ENCODE measurements at places on chromosomes 3 and 15.
A peak's percentile ranks its signal among the peaks of the same experiment; 100 is the strongest.

- peak; percentile 56 for DNase-seq
Measured at GRCh38 chr3:27677565-27677964, 44.6 kb downstream of the EOMES start.

- no peak for DNase-seq
Measured at GRCh38 chr3:183218826-183219225, 34.2 kb upstream of the B3GNT5 start.

DNA sequence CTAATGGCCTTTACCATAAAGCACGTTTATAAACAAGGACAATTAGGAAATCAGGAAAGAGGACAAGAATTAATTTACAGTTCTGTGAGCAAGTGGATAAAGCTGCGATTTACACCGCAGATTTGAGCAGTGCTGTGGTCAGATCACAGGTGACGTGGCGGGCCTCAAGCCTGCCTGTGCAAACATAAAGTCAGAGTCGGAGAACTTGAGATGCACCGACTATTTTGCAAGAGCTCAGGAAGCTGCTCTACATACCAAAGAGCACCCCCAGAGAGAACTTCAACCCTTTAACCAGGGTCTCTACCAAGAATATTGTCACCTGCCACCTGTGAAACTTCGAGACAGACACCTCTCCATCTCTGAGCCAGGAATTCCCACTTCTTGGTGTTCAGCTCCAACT lies 35.7 kb downstream of the MECOM start:
- DNase-seq: no peak

DNA sequence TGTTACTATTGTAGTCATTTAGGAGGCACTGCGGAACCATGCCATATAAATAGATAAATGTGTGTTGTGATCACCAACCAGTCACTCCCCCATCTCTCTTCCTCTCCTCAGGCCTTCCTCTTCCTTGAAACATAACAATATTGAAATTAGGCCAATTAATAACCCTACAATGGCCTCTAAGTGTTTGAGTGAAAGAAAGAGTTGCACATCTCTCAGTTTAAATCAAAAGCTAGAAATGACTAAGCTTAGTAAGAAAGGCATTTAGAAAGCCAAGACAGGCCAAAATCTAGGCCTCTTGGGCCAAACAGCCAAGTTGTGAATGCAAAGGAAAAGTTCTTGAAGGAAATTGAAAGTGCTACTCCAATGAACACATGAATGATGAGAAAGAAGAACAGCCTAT lies 8.1 kb upstream of the DNASE1L3 start:
- DNase-seq: no peak

GRCh38 chr3:154884952-154885351 lies 195.2 kb upstream of the MME start:
- DNase-seq: no peak

GRCh38 chr3:46017720-46018119 lies 9.6 kb downstream of the XCR1 start:
- DNase-seq: no peak

DNA sequence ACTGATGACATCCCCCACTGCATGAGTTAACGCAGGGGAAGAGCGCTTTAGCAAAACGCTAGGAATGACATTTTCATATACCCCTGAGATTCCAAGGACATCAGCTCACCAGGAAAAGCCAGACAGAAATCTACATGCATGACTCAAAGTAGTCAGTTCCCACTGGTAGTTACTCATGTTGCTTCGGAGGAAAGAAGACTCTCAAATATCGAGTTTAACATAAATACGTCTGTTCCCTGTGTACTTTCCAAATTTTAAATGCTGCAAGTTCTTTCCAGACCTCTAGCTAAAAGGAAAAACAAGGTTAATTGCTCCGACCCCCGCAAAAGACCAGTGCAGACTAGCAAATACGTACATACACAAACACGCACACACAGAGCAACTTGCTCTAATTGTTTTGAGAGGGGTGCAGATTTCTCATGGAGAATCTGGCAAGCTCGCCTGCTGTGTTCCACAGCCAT lies 115.4 kb upstream of the PRICKLE2 start:
- DNase-seq: no peak

DNA sequence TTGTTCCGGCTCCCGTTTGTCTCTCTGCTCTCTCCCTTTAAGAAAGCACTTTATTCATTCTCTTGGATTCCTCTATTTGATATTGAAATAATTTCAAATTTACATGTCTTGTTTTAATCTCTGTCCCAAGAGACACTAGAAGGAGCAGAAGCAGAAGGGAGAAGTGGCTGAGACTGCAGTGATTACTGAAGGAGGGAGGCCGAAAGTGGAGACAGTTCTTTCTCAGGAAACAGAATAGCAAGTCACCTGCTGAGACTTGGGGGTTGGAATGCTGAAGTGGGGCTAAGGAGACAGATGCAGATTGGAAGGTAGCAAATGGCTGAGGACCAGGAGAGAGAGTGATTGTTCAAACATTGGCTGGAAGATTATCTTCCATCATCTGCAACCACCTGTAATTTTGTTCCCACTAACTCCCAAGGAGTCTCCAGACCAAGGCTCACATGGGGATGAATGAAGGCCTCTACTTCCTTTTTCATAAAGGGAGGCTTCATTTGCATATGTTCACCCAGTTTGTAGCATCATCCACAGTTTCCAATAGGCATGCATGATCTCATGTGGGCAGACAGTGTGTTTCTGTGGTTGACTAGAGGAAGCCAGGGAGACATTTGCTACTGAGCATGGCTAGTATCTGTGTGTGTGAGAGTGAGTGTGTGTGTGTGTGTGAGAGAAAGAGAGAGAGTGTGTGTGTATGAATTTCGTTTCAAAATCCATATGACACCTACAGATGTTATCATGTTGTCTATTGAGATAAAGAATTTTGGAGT lies 24.0 kb downstream of the LTF start:
- DNase-seq: no peak

DNA sequence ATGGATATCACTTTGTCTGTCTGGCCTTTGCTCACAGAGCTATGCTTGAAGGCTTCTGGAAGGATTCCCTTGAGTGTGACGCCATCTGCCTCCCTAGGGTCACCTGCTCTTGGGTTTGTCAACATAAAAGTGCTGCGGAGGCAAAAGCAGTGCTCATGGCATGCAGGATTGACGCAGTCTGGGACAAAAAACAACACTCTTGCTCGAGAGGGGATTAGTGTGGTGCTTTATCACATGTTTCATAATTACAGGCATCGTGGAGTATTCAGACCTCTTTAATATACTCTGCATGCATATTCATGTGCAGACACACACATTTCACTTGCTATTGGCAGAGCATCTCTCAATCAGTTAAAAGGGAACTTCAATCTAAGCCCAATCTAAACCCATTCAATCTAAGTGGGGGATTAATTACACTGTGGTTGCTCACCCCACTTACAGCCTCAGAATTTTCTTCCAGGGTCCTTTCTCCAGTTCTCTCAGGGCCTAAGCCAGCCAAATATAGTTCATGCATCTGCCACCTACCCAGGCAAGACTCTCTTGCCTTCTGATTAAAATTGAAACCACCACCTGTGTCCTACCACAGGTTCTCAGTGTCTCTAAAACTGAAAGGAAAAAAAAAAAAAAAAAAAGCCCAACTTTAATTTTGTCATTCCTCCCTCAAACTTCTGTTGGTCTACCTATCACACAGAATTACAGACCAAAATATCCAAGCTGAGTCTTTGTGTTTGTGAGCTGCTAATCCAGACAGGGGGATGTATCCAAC lies 75.6 kb downstream of the BFSP2 start:
- no peak for DNase-seq

DNA sequence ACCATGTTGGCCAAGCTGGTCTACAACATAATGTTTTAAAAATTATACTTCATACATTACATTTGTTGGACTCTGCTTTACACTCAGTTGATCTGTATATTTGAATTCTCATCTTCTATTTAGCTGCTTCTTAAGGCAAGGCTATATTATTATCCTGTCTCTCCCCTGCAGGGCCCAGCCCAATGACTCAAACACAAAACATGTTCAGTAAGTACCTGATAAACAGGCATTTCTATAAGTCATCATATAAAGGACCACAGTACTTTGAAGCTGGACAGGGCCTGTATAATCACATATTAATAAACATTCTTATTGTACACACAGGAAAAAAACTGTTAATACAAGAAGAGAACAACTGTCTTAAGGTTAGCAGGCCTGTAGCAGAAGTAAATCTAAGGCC lies 36.2 kb downstream of the NGLY1 start:
- no peak for DNase-seq

- no peak for DNase-seq
Measured at GRCh38 chr3:189563853-189564563, 67.2 kb upstream of the TP63 start.

GRCh38 chr3:105700575-105700974 lies 168.2 kb downstream of the CBLB start:
- DNase-seq: no peak

GRCh38 chr15:70195587-70196305 lies 98.0 kb upstream of the TLE3 start:
- DNase-seq: peak; percentile 61

DNA sequence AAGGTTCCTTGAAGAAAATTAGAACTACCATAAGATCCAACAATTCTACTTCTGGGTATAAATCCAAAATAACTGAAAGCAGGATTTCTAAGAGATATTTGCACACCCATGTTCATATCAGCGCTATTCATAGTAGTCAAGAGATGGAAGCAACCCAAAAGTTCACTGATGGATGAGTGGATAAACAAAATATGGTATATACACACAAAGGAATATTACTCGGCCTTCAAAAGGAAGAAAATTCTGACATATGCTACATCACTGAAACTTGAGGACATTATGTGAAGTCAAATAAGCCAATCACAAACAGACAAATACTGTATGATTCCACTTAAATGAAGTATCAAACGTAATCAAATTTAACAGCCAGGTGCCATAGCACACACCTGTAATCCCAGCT lies 13.1 kb downstream of the DET1 start:
- DNase-seq: no peak

DNA sequence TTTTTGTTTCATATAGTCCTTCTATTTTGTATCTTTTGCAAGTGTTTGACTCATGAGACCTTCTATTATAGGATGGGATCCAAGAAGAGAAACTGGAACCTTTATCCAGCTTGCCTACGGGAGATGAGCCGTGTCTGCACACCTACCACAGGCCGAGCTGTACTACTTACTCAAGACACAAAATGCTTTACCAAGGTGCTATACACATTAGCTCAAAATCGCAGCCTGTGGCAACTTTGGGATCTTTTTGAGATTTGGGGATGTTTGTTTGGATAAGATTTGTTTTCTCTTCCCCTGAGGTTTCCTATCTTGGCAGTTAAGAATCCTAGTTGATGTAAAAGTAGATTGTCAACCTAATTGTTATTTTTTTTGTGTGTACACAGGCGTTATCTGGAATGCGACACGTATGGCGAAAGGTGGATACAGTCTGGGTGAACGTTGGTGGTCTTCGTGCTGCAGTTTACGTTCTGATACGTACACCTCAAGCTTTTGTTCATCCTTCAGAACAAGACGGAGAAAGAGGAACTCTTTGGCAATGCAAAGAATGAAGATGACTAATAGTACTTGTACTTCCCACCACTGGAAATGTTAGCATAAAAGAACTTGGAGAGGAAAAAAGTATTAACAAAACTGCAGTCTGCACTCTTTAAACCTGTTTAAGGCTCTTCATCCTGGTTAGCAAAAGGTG lies 13.1 kb upstream of the SETD5 start:
- no peak for DNase-seq

DNA sequence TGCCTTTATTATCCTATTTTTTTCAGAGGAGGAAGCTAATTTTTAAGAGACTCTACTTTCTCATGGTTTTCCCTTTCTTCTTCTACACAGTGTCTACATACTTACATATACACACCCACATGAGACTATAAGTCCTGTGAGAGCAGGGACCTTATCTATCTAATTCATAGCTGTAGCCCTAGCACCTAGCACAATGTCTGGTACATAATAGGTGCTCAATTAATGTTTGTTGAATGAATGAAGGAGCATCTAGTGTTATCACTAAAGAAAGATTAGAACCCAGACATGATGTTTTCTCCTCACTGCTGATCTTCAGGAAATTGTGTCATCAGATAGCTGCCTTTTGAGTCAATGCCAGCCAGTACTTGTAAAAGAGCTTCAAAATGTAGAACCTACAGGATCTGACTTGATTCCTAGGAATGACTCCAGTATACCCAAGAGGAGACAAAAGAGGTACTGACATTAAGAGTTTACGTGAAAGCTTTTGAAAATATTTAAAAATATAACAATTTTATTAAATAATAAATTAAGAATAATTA lies 2.5 kb downstream of the SCG5 start:
- no peak for DNase-seq

DNA sequence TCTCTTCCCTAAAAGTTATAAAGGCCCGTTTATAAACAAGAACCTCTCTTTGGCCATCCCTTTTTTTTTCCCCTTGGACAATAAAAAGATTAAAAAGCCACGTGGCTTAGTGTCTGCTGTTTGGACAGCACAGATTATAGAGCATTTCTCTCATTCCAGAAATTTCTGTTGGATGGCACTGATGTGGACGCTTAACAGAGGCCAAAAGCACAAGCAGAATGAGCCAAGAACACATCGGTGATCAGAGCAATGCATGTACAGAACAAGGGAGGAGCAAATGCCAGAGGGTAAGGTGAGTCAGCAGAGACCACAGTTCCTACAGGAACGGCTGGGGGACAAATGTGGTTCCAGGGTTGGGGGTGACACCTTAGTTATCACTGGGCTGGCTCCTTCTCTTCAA lies 30.3 kb upstream of the CTNNB1 start:
- no peak for DNase-seq

DNA sequence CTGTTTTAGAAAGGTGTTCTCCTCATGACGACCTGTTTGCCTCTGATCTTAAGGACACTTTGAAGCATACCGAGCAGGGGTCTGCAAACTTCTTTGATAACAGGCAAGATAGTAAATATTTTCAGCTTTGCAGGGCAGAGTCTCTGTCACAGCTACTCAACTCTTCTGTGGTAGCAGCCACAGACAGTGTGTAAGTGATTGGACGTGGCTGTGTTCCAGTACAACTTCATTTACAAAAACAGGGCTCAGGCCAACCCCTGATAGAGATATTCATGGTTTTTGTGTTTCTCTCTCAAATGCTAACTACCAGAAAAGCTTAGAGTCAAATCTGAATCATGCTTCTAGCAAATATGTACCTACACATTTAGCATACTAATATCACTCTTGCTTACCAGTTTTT lies 51.5 kb downstream of the TGFBR2 start:
- no peak for DNase-seq

GRCh38 chr15:62426387-62426956 lies 261.4 kb upstream of the C2CD4B start:
- DNase-seq: no peak

- no peak for DNase-seq
Measured at GRCh38 chr15:76575274-76575673, 238.7 kb downstream of the ISL2 start.

GRCh38 chr3:176950743-176951142 lies 246.5 kb downstream of the TBL1XR1 start:
- no peak for DNase-seq

- no peak for DNase-seq
Measured at GRCh38 chr3:50491023-50491422, 12.4 kb downstream of the CACNA2D2 start.

- no peak for DNase-seq
Measured at GRCh38 chr15:39573844-39574243, 7.0 kb upstream of the THBS1 start.

DNA sequence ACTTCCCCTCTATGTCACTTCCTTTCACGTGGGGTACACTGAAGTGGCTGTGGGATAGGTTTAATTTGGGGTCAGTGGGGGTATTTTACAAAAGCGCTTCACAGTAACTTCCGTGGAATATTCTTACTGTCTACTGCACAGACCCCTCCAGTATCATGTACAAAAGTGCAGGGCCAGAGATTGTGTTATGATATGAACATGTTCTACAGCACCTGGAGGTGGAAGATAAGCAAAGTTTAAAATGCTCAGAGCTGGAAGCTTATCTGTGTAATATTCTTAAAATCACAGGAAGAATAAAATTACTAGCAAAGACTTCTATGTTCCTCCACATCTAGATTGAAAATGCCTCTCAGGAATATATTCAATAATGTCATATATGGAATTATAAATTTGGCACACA lies 84.1 kb upstream of the TRIM42 start:
- DNase-seq: no peak

Measured in breast epithelium (tissue), 4 donors.